ENCODE measurements at places on chromosomes 7 and 10. TPM values are rescaled to one million over a fixed set of nuclear protein-coding genes. Genes with fewer than 3 reads are reported as not detected.

Gene TBX20
- 0.49 TPM for total RNA-seq

Gene RNF32
- not detected for total RNA-seq

Gene CXCL12
- total RNA-seq: 112 TPM

Gene CLEC2L
- not detected for total RNA-seq

Gene GRB10
- 48.6 TPM for total RNA-seq

Gene ZNF3
- total RNA-seq: 16.7 TPM

Gene PTN
- 48.4 TPM for total RNA-seq

Gene FZD8
- 7.6 TPM for total RNA-seq

Gene DLX6
- total RNA-seq: not detected

Gene AKR1C3
- 45.4 TPM for total RNA-seq

Gene MCU
- 44.7 TPM for total RNA-seq

Gene AOAH
- 7.4 TPM for total RNA-seq

Gene COG5
- total RNA-seq: 55.2 TPM

DNA sequence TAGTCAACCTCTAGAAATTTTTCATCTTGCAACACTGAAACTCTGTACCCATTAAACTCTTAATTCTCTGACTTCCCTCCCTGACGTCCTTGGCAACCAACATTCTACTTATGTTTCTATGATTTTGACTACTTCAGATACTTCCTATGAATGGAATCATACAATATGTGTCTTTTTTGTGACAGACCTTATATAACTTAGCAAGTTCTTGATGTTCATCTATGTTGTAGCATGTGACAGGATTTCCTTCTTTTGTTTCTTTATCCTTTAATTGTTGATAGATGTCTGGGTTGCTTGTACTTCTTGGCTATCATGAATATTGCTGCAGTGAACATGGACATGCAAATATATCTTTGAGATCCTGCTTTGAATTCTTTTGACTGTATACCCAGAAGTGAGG is 240.8 kb downstream of the ADK start:
- H3K36me3 ChIP-seq: no peaks in the 10 kb centered on the region
- H3K4me1 ChIP-seq: no peaks in the 10 kb centered on the region
- H3K4me3 ChIP-seq: no peak overlapping the region
- no peak overlapping the region for H3K27ac ChIP-seq

DNA sequence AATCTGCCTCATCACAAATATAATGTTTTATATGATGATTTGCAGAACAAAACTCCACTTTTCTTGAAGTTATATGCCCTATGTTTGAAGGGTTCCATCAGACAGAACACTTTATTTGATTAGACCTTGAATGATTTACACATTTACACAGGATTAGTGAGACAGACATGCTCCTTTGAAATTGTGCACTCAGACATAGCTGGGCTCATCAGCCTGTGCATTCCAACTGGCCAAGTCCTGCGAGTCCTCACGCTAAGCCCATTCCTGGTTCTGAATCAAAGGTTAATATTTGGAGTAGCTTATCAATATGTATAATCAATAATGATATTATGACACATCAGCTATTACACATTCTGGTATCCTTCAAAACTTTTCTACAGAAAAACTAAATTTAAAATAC is 173.6 kb downstream of the MBL2 start:
- H3K4me1 ChIP-seq: no peaks in the 10 kb centered on the region
- H3K27ac ChIP-seq: no peak overlapping the region
- no peaks in the 10 kb centered on the region for H3K36me3 ChIP-seq
- no peak for DNase-seq
- H3K4me3 ChIP-seq: no peak overlapping the region

GRCh38 chr10:94131885-94132284 is 138.2 kb downstream of the PLCE1 start:
- DNase-seq: no peak
- H3K4me3 ChIP-seq: no peak overlapping the region
- no peaks in the 10 kb centered on the region for H3K36me3 ChIP-seq

DNA sequence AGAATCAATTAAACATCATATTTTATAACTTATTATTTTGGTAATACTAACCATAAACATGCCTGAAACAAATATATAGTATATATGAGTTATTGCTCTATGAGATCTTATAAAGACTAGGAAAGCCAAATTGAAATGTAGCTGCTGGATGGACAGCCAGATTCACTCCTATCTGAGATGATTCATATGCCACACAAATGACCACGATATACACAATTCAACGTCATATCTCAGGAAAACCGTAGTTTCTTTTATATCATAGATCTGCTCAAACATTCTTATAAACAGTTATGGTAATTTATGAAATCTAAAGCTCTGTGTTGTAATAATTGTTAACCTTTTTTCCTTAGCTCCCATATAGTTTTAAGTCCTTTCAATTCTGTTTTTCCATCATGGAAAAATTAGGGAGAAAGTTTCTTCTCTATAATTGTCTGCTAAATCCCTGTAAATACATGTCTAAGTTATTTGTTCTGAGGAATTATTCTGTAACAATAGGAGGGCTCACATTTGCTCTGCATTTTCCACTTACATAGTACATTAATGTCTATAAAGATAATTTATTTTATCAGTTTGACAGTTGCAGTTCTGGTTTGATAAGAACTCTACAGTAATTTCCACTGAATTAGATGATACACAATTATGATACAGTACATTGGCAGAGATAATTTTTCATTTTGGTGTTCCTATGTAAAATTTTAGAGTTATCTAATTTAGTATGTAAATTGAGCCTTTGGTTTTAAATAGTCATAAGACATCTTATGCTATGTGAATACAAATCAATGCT is 42.7 kb downstream of the GNAT3 start:
- H3K4me1 ChIP-seq: no peaks in the 10 kb centered on the region
- no peaks in the 10 kb centered on the region for H3K27me3 ChIP-seq
- H3K27ac ChIP-seq: no peak overlapping the region
- no peak overlapping the region for H3K4me3 ChIP-seq
- DNase-seq: no peak
- H3K36me3 ChIP-seq: no peaks in the 10 kb centered on the region

- no peak overlapping the region for H3K27ac ChIP-seq
- no peaks in the 10 kb centered on the region for H3K4me1 ChIP-seq
- DNase-seq: no peak
Observed at GRCh38 chr10:122532601-122533296, 27.8 kb upstream of the DMBT1 start.

GRCh38 chr10:5360318-5360915 is 4.3 kb upstream of the UCN3 start:
- no peak for DNase-seq
- no peak overlapping the region for H3K27ac ChIP-seq
- no peaks in the 10 kb centered on the region for H3K4me1 ChIP-seq
- H3K36me3 ChIP-seq: no peaks in the 10 kb centered on the region
- H3K4me3 ChIP-seq: no peak overlapping the region
- no peaks in the 10 kb centered on the region for H3K27me3 ChIP-seq

- H3K4me3 ChIP-seq: peak overlapping the region; percentile 81
- peak overlapping the region; percentile 93 for H3K27ac ChIP-seq
- H3K4me1 ChIP-seq: peaks cover 25% of the 10 kb centered on the region
- no peak for DNase-seq
- no peaks in the 10 kb centered on the region for H3K36me3 ChIP-seq
Observed at GRCh38 chr7:150406312-150406566, 27.1 kb downstream of the ZNF775 start.

- H3K27ac ChIP-seq: no peak overlapping the region
- DNase-seq: no peak
- no peaks in the 10 kb centered on the region for H3K27me3 ChIP-seq
- no peak overlapping the region for H3K4me3 ChIP-seq
- H3K4me1 ChIP-seq: no peaks in the 10 kb centered on the region
- no peaks in the 10 kb centered on the region for H3K36me3 ChIP-seq
Observed at GRCh38 chr10:66259836-66260235, 666.0 kb upstream of the LRRTM3 start.

- no peaks in the 10 kb centered on the region for H3K27me3 ChIP-seq
- no peak for DNase-seq
- H3K4me1 ChIP-seq: peaks cover 88% of the 10 kb centered on the region
- no peak overlapping the region for H3K27ac ChIP-seq
- H3K36me3 ChIP-seq: no peaks in the 10 kb centered on the region
- no peak overlapping the region for H3K4me3 ChIP-seq
Observed at GRCh38 chr10:119284679-119285096, 77.3 kb downstream of the GRK5 start.

- DNase-seq: no peak
- no peak overlapping the region for H3K27ac ChIP-seq
- peaks cover 7% of the 10 kb centered on the region for H3K4me1 ChIP-seq
- H3K36me3 ChIP-seq: no peaks in the 10 kb centered on the region
Observed at GRCh38 chr7:140484479-140484878, 5.2 kb upstream of the MKRN1 start.

GRCh38 chr10:132399117-132400035 is 2.4 kb downstream of the PWWP2B start:
- DNase-seq: no peak
- no peak overlapping the region for H3K4me3 ChIP-seq
- no peaks in the 10 kb centered on the region for H3K27me3 ChIP-seq
- no peaks in the 10 kb centered on the region for H3K36me3 ChIP-seq
- H3K27ac ChIP-seq: peak overlapping the region; percentile 53

DNA sequence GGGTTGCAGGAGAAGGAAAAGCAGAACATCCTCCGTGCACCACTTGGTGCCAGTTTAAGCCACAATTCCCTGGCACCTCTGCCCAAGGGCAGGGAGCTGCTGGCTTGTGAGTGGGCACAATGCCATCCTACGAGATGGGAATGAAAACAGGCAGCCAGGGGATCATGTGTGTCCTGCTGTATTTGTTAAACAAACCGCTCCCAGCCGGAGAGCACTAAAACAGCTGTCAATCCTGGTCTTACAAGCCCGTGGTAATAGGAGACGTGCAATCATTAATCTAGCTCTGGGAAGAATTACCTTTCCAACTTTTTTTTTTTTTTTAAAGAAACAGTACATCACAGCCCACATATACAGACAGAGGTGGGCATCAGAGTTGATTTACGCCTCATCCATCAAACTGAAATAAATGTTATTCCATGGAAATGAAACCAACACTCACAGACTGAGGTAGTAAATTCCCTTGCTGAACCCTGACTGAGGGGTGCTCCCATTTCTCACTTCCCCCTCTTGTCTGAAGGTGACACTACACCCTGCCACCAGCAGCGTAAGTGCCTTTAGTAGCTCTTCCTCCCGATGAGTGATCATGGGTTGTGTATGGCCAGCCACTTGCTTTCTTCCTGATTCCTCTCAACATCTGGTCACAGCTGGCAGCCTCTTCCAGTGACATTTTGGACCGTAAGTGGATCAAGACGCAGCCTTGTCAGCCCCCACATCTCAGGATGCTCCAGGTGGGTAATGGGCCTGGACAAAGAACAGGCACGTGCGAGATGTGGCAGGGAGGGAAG is 143.8 kb downstream of the TEX36 start:
- no peaks in the 10 kb centered on the region for H3K36me3 ChIP-seq
- H3K4me1 ChIP-seq: no peaks in the 10 kb centered on the region
- H3K27ac ChIP-seq: no peak overlapping the region
- H3K27me3 ChIP-seq: no peaks in the 10 kb centered on the region

DNA sequence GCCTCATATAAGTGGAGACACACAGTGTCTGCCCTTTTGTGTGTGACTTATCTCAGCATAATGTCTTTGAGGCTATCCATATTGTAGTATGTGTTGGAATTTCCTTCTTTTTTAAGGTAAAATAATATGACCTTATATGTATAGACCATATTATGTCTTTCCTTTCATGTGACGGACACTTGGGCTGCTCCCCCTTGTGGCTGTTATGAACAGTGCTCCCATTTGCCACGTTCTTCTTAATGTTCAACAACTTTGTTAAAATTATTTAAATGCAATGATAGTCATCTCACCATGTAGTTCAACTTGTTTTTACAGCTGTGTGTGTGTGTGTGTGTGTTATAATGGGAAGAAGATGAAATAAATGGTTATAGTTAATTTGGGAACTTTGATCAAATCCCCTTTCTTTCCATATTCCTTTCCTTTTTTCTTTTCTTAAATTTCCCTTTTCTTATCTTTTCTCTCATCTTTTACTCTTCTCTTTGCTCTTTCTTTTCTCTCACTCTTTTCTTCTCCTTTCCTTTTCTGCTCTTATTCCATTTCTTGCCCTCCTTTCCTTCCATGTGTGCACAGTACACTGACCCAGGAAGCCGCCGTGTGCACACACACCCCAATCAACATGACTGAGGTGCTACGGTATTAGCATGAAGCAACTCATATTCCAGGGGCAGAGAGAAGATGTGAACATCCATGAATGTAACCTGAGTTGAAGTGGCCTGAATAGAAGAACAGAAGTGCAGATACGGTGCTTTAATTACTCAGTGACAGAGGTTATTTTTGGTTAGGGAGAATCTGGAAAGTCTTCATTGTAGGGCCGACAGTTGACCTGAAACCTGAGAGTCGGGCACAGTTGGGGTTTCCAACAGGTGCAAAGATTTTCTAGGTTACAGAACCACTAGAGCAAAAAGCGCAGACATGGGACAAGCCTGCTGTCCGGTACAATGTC is 596.6 kb downstream of the SDK1 start:
- no peaks in the 10 kb centered on the region for H3K4me1 ChIP-seq
- H3K36me3 ChIP-seq: no peaks in the 10 kb centered on the region
- no peak for DNase-seq
- H3K4me3 ChIP-seq: no peak overlapping the region
- peak overlapping the region; percentile 18 for H3K27ac ChIP-seq
- H3K27me3 ChIP-seq: no peaks in the 10 kb centered on the region

DNA sequence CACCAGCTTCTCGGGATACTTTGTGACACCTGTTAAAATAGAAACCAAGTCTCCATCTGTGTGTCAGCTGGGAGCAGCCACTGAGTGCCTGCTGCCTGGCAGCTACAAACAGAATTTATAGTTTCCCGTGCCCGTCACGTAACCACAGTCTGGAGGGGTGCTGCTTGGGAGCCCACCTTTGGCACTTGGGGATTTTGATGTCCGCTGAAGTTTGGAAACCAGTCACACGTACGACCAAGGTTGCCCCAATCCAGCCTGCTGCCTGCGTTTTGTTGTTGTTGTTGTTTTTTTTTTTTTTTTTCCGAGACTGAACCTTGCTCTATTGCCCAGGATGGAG is 1.6 kb downstream of the TRRAP start:
- H3K27me3 ChIP-seq: no peaks in the 10 kb centered on the region
- H3K36me3 ChIP-seq: peaks cover 25% of the 10 kb centered on the region
- peak overlapping the region; percentile 77 for H3K27ac ChIP-seq

- DNase-seq: no peak
- H3K27ac ChIP-seq: no peak overlapping the region
- no peak overlapping the region for H3K4me3 ChIP-seq
- no peaks in the 10 kb centered on the region for H3K36me3 ChIP-seq
- no peaks in the 10 kb centered on the region for H3K4me1 ChIP-seq
Observed at GRCh38 chr7:112891698-112892097, 101.5 kb upstream of the TMEM168 start.

DNA sequence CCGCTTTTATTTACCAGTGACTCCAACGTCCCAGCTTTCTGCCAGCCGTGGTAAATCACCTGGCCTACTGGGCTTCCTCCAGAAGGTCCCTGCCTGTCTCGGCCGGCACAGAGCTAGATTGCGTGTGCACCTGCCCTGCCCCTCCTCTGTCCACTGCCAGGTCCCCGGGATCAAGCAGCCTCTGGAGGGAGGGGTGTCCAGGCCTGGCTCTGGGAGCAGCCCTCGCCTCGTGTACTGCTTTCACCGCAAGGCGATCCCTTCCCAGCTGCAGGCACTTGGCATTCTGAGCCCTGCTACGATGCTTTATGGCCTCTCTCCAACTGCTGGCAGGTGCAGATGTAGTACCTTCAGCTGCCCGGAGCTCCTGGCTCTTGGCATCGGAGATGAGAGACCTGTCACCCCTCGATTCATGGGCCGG is 7.4 kb downstream of the SLC29A3 start:
- no peak overlapping the region for H3K27ac ChIP-seq
- no peaks in the 10 kb centered on the region for H3K36me3 ChIP-seq
- no peaks in the 10 kb centered on the region for H3K27me3 ChIP-seq

All from vagina (tissue), 2 donors.